GM23248 (cell line): ENCODE measurements at places on chromosomes 13 and 19. TPM values are rescaled to one million over a fixed set of nuclear protein-coding genes. Genes with fewer than 3 reads are reported as not detected.

FFAR3 gene
- not detected in 2 replicates for polyA plus RNA-seq

DNA sequence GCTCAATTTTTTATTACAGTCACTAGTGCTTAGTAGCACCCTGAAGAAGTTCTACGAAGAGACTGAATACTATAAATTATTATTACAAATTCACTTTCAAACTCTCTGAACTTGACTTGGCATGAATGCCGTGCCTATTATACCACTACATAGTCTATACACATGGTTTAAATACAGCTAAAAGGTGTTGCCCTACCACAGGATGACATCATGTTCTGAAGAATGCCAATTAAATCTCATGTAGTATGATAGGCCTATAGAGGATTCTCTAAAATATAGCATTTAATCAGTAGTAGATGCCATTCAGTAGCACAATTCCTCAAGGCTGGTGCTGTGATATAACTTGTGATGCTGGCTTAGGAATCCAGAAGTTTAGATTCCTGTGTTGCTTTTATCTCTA is 16.7 kb upstream of the POSTN start:
- H3K36me3 ChIP-seq: no peaks in the 10 kb centered on the region
- DNase-seq: no peak
- no peaks in the 10 kb centered on the region for H3K27me3 ChIP-seq

SUCLA2 gene
- 69.4 and 69.8 TPM in 2 replicates for polyA plus RNA-seq

KIR2DL1 gene
- polyA plus RNA-seq: not detected in 2 replicates

SH2D3A gene
- polyA plus RNA-seq: 0.18 TPM in 1 of 2 replicates, not detected in the other
